NCI-H187 treated with DMSO at 0.1 percent for 48 hours (cell line): ENCODE measurements at places on chromosomes 7 and 10.

- DNase-seq, result no peak
Observed at GRCh38 chr7:125636320-125636962, 706.8 kb upstream of the POT1 start.

GRCh38 chr10:103395754-103396066 lies 565 bp downstream of the ATP5MK start:
- no peak for DNase-seq

DNA sequence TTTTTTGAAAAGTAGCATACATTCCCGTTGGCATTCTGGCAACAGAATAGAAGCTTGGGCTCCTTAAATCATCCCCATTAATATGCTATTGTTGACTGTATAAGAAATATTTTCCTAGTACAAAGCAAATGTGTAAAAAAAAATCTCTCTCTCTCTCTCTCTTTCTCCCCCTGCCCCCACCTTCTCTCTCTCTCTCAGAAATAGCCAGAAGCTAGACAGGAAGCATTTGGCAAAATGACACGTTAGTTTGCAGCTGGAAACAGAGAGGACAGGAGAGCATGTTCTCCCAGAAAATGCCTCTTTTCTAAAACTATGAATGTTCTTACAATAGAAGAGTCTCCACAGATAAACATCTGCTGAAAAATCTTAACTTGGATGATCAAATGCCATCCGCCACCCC lies 59.6 kb upstream of the AKR1E2 start:
- no peak for DNase-seq

DNA sequence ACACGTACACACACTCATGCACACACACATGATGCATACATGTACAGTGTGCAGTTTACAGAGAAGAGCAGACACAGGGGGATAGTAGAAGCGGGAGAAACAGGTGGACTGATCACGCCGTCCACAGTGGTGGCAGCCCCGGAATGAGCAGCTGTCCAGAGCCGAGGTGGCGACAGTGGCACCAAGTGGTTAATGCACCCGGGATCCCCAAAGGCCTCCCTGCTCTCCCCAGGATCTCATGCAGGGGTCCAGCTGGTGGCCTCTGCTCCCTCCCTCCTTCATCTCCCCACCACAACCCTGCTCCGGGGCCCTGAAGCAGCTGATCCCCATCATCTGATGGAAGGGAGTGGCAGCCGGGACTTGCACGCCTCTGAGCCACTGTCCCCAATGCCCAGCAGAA lies 29.7 kb downstream of the TMEM130 start:
- no peak for DNase-seq

DNA sequence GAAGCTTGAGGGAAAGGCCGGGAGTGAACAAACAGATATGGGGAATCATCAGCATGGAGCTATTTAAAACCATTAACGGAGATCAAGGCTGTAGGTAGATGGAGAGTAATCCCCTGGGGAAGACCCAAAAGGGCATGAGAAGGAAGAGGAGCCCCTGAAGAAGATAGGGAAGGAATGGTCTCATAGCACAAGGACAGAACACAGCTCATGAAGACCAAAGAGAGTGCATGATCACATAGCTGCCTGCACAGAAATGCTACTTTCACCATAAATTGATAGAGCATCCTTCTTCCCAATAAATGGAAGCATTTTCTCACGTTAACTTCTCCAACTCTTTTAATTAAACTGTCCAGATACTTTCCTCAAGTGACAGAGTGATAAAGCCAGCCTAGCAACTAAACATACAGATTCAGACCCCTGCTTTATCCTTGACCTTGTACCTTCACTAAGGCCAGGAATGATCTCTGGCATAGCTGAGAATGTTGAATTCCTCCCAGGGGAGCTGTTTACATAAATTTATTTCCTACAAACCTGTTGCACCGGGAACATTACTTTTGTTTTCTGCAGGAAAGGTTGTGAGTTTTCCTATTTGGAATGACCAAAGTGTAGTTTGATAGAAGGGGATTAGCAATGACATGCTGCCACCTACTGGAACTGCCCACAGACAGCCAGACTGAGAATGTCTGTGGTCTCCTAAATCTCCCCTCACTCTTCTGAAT lies 110.8 kb upstream of the LRGUK start:
- peak; percentile 23 for DNase-seq

DNA sequence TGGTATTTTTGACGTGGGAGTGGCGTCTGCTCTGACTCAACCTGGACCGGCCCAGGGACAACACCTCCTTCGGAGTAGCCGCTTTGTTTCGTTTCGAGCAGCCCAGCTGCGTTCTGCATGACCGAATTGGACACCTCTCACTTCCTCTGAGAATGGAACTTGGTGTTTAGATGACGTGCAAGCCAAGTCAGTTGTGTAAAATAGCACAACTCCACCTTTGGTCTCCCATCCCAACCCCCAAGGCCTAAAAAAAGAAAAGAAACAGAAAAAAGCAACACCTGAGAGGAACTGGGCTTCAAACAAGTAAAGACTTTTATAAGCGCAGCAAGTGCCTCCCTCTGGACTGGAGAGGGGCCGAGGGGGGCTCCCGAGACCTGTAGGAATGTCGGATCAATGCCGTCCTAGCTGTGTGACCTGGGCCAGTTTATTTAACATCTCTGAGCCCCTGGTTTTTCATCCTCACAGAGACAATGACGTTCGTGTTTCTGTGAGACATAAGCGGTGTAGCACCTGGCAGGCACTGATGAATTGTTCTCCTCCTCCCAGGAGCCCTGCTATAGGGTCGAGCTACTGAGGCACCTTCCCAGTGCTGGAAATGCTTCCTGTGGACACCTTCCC lies 52.0 kb upstream of the SMNDC1 start:
- no peak for DNase-seq

- DNase-seq, result no peak
Observed at GRCh38 chr7:17039372-17039771, 157.6 kb upstream of the AGR3 start.

GRCh38 chr7:36198854-36199266 lies 45.8 kb downstream of the EEPD1 start:
- no peak for DNase-seq

GRCh38 chr7:133514551-133514950 lies 261.7 kb downstream of the EXOC4 start:
- DNase-seq, result no peak
